Activated CD4-positive, alpha-beta memory T cell treated with anti-CD3 and anti-CD28 coated beads for 36 hours (primary cell): ENCODE measurements at places on chromosomes 4 and X. TPM values are rescaled to one million over a fixed set of nuclear protein-coding genes. Genes with fewer than 3 reads are reported as not detected.

Gene FAT1
- total RNA-seq: not detected

- peak; percentile 11 for DNase-seq
These were observed 244.1 kb downstream of the RAB28 start for GRCh38 chr4:13240066-13240465.

GRCh38 chr4:56630876-56631666, 50.0 kb downstream of the HOPX start:
- no peak for DNase-seq

DNA sequence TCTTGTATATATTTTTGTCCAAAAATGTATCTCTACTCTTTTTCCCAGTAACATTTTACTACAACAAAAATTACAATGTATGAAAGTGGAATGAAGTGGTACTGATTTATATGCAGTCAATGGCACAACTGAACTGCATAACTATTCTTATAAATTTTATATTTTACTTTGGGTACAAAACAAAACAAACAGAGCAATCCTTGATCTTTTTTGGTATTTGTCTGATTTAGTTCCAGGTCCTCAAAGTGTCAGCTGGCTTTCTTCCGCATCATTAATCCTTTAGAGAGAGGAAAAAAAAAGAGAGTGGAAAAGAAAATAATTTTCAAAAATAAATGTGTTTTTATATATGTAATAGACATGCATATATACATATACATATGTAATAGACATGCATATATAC, 252.4 kb upstream of the SLIT2 start:
- DNase-seq: no peak

DNA sequence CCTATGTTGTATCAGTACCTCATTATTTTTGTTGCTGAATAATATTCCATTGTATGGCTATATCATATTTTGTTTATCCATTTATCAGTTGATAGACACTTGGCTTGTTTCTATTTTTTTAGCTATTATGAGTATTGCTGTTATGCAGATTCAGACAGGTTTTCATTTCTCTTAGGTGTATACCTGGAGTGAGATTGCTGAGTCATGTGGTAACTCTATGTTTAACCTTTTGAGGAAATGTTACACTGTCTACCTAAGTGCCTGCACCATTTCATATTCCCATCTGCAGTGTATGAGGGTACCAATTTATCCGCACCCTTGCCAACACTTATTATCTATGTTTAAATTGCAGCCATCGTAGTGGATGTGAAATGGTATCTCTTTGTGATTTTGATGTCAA, 43.0 kb upstream of the SH3RF1 start:
- DNase-seq: no peak

GRCh38 chrX:35380808-35381700, 417.1 kb upstream of the MAGEB16 start:
- no peak for DNase-seq

- DNase-seq: peak; percentile 30
These were observed 941.2 kb upstream of the TENM3 start for GRCh38 chr4:181301735-181302710.

DNA sequence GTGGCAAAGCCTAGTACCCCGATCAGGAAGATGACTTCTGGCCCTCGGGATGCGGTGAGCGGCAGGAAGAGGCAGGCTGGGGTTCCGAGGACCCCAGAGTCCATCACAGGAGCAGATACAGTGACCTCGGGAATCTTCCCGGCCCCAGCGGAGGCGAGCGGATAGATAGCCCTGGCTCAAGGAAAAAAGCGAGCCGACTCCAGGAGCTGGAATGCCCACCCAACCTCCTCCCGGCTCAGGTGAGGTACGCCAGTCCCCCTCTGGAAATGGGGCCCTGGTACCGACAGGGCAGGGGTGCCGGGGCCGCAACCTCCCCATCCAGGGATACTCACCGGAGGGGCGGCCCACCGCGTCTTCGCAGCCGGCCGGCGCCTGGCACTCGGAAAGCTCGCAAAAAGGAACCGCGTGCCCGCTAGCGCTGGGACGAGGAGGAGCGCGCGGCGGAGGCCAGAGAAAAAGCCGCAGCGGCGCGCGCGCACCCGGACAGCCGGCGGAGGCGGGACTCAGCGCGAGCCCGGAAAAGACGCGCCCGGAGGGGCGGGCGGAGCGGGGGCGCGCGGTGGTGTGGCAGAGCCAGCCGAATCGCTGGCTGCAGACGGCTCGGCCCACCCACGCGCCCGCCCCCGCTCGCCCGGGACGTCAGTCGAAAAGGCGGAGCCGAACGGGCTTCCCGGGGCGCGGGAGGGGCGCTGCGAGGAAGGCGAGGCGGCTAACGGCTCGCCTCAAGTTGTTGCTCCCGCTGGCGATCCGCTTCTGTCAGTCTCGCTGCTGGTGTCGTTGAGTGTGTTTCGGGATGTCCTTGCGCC, at the start of gene ACSL4:
Gene ACSL4, minus strand, starts transcription at position 451 of the 806 bp plus-strand sequence. CDS start 49,894 bp downstream, outside the sequence.
- peak; percentile 87 for DNase-seq

GRCh38 chrX:103846386-103846785, 14.3 kb upstream of the RAB9B start:
- no peak for DNase-seq

GRCh38 chrX:71671043-71671780, 3.9 kb downstream of the LOC101059915 start:
- peak; percentile 82 for DNase-seq

DNA sequence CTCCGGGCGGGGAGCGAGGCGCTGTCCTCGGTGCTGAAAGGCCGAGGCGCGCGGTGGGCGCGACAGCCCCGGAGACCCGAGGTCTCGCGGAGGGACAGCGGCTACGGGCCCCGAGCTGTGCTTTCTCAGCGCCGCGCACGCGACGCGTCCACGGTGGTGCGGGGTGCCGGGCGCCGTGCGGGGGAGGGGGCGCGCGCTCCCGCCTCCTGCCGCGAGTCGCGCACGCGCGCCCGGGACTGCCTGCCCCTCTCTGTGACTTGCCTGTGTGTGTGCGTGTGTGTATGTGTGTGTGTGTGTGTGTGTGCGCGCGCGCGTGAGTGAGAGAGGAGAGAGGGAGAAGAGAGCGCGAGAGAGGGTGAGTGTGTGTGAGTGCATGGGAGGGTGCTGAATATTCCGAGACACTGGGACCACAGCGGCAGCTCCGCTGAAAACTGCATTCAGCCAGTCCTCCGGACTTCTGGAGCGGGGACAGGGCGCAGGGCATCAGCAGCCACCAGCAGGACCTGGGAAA, at the start of gene GRIA2:
Gene GRIA2, plus strand, starts transcription at position 358 of the 511 bp plus-strand sequence. CDS start 315 bp downstream, outside the sequence.
- DNase-seq: no peak

DNA sequence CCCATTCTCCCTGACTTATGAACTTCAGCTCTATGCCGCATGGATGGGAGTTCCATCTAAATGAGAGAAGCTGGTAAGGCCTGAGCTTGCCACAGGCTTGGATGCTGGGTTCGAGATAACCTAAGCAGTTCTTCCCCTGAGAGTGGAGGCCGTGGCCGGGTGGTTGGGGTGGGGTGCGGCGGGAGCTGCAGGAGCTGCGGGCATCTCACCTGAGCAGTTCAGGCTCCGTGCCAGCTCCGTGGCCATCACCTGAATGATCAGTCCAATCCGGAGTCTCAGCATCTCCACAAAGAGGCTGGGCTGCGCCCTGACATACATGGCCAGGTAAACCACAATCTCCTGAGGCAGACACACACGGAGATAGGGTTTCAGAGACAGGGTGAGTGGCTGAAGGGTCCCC, 77.6 kb downstream of the PHKA2 start:
- no peak for DNase-seq

DNA sequence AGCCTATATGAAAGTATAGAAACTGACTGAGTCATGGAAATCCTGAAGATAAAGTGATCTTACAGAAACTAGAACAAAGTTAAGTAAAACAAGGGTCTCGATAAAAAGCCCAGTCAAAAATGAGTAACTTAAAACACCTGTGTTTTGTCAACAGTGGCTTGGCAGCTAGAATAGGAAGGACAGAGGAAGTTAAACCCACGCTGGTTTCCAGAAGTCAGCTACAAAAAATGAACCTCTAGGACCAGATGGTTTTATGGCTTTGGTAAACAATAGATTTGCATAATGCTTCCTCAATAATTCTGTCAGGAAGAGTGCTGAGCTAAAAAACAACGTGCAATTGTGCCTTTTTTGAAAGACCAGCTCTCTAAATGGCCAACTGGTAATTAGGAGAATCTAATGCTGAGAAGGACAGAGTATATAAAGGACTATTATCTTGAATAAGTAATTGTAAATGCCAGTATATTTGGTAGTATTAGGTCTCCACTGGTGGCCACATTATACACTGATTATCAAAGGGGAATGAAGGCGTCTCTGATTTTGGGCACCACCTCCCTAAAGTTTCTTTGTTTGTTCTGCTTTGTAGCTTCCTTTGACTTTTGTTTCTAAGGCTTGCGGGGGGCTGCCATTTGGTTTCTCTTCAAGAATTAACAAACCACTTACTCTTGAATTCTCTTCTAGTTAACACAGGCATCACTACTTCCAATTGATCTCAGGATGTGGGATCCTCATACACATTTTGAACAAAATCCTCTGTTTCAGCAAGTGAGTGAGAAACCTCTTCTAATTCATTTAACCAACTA, 72.2 kb upstream of the PPP3CA start:
- no peak for DNase-seq

GRCh38 chr4:4430492-4431195, 43.7 kb downstream of the NSG1 start:
- DNase-seq: peak; percentile 73

GRCh38 chr4:76585897-76586360, 150.9 kb downstream of the SHROOM3 start:
- DNase-seq: peak; percentile 31

GRCh38 chrX:17550011-17550410, 175.0 kb downstream of the NHS start:
- DNase-seq: no peak

GRCh38 chr4:141782205-141782604, 145.8 kb downstream of the IL15 start:
- DNase-seq: no peak

DNA sequence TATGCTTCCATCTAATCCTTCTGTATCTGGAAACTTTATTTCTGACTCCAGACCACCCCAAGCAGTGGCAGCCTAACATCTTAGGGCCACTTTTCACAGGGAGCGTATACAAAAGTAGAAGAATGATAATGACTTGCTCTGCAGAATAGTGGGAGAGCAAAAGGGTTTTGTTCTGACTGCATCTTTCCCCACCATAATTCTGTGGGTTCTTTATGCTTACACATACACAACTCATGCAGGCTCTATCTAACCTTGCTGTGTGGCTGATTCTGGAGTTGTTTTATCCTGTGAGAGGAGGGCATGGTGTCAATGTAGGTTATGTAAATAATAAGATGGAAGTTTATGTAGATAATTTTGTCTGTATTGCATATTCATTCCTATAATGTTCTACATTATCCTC, 42.4 kb upstream of the NDNF start:
- DNase-seq: no peak

DNA sequence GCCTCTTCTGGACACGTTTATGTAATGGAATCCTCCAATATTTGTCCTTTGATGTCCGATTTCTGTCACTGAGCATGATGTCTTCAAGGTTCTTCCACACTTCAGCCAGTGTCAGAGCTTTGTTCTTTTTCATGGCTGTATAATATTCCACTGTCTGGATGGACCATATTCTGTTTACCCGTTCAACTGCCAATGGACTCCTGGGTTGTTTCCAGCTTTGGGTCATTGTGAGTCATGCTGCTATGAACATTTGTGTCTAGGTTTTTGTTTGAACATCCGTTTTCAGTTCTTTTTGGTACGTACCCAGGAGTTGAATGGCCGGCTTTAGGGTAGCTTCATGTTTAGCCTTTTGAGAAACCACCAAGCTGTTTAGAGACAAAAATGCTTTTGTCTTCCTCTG, 93.2 kb downstream of the SHOX start:
- no peak for DNase-seq
